Prostate gland (tissue), 2 donors: ENCODE measurements at places on chromosomes 12 and 14. TPM values are rescaled to one million over a fixed set of nuclear protein-coding genes. Genes with fewer than 3 reads are reported as not detected.

DNA sequence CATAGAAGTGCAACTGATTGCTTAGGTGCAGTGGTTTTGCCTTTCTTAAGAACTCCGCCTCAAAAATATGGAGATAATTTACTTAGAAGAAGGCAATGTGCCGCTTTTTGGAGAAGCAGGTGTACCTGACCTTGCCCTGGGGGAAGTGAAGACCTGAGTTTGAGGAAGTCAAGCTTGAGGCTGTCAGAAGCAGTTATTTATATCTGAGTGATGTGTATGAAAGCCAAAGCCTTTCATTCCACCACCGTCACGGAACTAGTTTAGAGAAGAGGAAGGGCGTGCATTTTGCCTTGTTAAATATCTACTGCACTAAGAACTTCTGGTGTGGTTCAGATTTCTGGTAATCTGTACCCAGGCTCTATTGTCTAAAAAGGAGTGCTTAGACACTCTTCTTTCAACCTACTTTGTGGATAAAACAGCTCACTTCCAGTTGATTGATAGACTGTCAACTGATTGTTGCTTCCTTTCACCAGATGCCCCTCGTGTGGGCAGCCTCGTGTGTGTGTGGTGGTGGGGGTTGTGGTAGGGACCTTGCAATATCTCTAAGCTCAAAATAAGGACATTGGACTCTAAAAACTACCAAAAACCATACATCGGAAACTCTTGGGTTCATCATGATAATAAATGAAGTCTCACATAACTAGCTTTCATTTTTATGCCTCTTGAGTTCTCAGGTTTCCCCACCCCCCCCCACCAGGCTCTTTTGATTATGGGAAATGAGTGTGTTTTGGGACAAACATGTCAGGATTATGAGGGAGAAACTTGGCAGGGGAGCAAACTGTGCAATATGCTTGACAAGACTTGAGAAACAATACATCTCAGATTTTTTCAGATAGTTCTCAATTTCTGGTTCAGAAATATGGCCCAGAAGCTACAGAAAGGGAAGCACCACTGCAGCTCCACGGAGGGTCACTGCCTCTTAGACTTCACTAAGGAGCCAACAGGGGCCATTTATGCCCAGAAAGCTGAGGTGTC lies 78.6 kb downstream of the ARF6 start:
- no peak for DNase-seq

DNA sequence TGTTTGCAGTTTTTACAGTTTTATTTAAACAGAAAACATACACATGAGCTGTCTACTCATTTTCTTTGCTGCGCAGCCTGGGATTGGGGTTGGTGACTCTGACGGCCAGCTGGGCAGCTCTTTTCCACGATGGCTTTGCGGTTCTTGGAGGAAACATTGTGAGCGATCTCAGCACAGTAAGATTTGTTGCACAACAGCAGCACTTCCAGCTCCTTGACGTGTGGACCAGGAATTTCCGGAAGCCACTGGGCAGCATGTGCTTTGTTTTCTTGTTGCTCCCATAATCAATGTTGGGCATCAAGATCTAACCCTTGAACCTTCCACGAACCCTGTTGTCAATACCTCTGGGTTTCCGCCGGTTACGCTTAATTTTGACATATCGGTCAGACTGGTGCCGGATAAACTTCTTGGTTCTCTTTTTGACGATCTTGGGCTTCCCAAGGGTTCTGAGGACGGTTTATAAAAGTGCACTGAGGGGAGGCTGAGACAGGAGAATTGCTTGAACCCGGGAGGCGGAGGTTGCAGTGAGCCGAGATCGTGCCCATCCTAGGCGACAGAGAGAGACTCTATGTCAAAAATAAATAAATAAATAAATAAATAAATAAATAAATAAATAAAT lies 21.8 kb downstream of the FKBP11 start:
- DNase-seq, result no peak

Gene UBC
- 854 TPM for total RNA-seq

Gene ATL1
- 26.5 TPM for total RNA-seq
